Activated naive CD8-positive, alpha-beta T cell treated with anti-CD3 and anti-CD28 coated beads, Interleukin-2, amount 10 ng/mL, durations not matched to agents 7 days and 5 days (primary cell): ENCODE measurements at places on chromosomes 4 and X. TPM values are rescaled to one million over a fixed set of nuclear protein-coding genes. Genes with fewer than 3 reads are reported as not detected.

The GRID2 gene
- not detected for total RNA-seq

The TRPC5OS gene
- total RNA-seq: not detected

The SSX4B gene
- not detected for total RNA-seq

The GPRASP1 gene
- total RNA-seq: 12.7 TPM

GRCh38 chrX:10496345-10496965 is 123.9 kb downstream of the MID1 start:
- H3K36me3 ChIP-seq: no peaks in the 10 kb centered on the region
- no peak for DNase-seq
- H3K4me3 ChIP-seq: no peak overlapping the region

GRCh38 chr4:22476011-22476410 is 39.9 kb downstream of the ADGRA3 start:
- H3K4me3 ChIP-seq: no peak overlapping the region
- H3K27me3 ChIP-seq: no peaks in the 10 kb centered on the region
- no peak overlapping the region for H3K27ac ChIP-seq
- no peaks in the 10 kb centered on the region for H3K36me3 ChIP-seq
- DNase-seq: no peak

- H3K27ac ChIP-seq: no peak overlapping the region
- no peaks in the 10 kb centered on the region for H3K4me1 ChIP-seq
- peaks cover 6% of the 10 kb centered on the region for H3K27me3 ChIP-seq
Measured at GRCh38 chrX:51641421-51642021, 22.8 kb upstream of the CENPVL3 start.

GRCh38 chr4:120718979-120719566 is 203.5 kb downstream of the PRDM5 start:
- H3K36me3 ChIP-seq: no peaks in the 10 kb centered on the region
- no peak overlapping the region for H3K4me3 ChIP-seq
- H3K27me3 ChIP-seq: peaks cover 5% of the 10 kb centered on the region
- H3K4me1 ChIP-seq: no peaks in the 10 kb centered on the region

DNA sequence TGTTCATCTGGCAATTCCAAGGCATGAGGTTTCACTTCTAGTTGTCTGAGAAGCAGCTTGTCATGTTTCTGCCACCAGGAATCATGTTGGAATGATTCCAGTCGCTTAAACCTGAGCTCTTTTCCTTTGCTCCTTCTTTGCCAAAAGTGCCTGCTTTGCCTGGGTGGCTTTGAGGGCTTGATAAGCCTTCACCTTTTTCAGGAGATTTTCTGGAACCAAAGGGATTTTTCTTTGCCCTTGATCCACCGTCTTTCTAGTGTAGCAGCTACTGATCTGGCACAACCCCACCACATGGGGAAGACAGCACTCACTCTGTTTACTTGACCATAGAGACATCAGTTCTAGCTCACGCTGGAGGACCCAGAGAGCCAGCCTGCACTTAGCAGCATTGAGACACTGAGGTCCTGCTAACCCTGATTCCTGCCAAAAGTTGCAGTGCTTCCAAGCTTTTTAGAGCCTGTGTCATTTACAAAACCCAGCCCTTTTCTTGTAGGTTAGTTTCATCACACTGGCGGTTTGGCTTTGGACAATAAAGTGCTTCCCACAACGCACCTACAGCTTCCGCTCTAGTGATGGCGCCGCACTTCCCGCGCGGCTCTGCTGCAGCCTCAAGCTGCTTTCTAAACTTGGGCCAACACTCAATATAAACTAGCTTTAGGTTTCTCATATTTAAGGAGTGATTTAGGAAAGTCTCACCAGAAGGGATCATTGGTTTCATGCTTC is 7.3 kb upstream of the CCNI start:
- H3K27me3 ChIP-seq: no peaks in the 10 kb centered on the region
- peaks cover 2% of the 10 kb centered on the region for H3K36me3 ChIP-seq
- no peak overlapping the region for H3K4me3 ChIP-seq
- DNase-seq: no peak
- peaks cover 6% of the 10 kb centered on the region for H3K4me1 ChIP-seq

- no peak overlapping the region for H3K27ac ChIP-seq
- no peak for DNase-seq
- no peak overlapping the region for H3K4me3 ChIP-seq
- no peaks in the 10 kb centered on the region for H3K36me3 ChIP-seq
- H3K4me1 ChIP-seq: no peaks in the 10 kb centered on the region
Measured at GRCh38 chr4:689723-690122, 772 bp upstream of the SLC49A3 start.

- H3K36me3 ChIP-seq: no peaks in the 10 kb centered on the region
- no peak overlapping the region for H3K4me3 ChIP-seq
- DNase-seq: no peak
- no peaks in the 10 kb centered on the region for H3K27me3 ChIP-seq
Measured at GRCh38 chr4:186781032-186781917, 57.6 kb upstream of the FAT1 start.

GRCh38 chr4:56535915-56536314 is 30.3 kb downstream of the ARL9 start:
- H3K27ac ChIP-seq: no peak overlapping the region
- H3K4me1 ChIP-seq: no peaks in the 10 kb centered on the region
- no peaks in the 10 kb centered on the region for H3K36me3 ChIP-seq
- H3K4me3 ChIP-seq: no peak overlapping the region
